ENCODE measurements at places on chromosomes 16 and 17.

DNA sequence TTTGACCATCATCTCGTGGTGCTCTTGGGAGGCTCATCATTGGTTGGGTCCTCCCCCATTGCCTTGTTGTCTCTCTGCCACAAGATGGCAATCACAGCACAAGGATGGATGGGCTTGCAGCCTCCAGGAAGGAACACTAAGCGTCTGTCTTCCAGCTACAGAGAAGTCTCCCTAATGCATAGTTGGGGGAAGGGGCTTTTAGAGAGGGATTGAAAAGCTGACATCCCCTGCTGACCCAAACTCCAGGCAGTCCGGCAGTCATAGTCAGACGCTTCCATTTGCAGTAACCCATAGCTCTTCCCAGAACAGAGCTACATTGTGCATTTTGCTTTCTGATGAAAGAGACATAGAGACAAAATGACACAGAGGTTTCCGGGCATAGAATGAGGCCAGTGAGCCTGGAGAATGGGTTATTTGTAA is 111.4 kb downstream of the UTP18 start:
- DNase-seq: peak; percentile 2

GRCh38 chr17:79730437-79730768 is 340 bp upstream of the ENPP7 start:
- DNase-seq: no peak

DNA sequence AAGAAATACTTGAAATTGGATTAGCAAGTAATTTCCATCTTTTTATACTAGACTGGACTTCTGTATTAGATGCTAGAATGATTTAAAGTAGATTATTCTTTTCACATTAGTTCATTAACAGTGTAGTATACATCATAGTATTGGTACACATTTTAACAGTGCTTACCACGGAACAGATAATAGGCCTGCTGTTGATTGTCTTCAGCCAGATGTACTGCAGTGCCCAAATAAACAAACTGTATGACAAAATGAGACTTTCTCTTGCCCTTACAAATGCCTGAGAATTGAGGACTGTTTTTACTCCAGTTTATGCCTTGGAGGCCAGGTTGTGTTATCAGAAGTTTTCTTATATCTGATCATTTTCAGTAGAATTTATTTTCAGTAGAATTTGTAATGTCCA is 631 bp downstream of the EVI2A start:
- no peak for DNase-seq

- peak; percentile 30 for DNase-seq
These were observed at the start of gene IL4R for GRCh38 chr16:27313422-27314160. IL4R (plus strand) TSS chr16:27313974; CDS start chr16:27340204, 26,230 bp downstream.

DNA sequence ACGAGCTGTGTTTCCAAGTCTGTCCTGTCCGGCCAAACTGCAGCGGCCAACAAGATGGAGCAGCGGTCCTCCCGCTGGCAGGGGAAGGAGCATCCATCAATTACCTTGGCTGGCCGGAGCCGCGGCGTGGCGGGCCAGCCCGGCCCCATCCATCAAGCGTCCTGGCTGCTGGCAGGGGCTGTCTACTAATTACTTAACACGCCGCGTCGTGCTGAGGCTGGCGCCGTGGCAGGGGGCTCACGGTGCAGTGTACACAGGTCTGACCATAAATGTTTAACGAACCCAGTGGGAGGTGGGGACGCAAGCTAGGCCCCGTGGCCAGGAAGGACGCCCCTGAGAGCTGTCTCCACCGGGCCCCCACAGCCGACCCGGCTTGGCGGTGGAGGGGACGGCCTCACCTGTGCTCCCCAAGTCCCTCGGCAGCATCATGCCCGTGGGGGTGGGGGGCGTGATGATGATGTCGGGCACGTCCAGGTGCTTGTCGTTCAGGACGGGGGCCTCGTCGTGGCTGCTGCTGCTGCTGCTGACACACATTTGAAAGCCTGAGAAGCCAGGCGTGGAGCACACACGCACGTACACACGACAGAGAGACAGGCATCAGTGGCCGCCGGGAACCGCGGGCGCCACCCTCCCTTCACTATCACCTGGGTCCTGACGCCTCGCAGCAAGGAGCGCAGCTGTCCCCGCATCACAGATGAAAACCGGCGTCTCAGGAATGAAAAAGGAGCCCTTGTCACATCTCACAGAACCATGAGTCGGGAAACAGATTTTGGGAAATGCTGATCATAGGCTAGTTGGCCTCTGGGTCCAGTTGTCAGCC is 21.2 kb upstream of the GINS2 start:
- no peak for DNase-seq

- DNase-seq: peak; percentile 27
These were observed 7.5 kb downstream of the LDHD start for GRCh38 chr16:75108792-75109731.

- DNase-seq: no peak
These were observed 50.1 kb downstream of the TOM1L2 start for GRCh38 chr17:17922070-17922614.

DNA sequence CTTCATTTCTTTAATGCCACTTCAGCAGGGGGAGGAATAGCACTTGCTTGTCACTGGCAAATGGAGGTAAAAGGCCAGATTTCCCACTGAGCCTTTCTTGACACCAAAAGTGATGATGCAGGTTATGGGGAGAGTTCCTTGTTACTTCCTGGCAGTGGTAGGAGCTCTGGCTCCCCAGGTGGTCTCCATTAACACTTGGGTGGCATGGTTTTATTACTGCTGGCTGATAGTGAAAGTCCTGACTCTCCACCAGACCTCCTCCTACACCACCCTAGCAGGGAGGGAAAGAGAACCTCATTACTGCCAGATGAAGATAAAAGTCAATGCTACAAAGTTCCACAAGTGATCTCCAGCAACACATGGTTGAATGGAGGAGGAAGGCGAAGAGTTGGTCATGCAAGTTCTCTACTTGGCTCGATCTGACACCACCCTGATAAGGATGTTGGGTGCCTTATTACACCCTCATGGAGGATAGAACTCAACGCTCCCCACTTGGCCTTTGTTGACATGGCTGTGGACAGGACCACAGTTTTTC is 152.7 kb upstream of the GNAO1 start:
- no peak for DNase-seq

DNA sequence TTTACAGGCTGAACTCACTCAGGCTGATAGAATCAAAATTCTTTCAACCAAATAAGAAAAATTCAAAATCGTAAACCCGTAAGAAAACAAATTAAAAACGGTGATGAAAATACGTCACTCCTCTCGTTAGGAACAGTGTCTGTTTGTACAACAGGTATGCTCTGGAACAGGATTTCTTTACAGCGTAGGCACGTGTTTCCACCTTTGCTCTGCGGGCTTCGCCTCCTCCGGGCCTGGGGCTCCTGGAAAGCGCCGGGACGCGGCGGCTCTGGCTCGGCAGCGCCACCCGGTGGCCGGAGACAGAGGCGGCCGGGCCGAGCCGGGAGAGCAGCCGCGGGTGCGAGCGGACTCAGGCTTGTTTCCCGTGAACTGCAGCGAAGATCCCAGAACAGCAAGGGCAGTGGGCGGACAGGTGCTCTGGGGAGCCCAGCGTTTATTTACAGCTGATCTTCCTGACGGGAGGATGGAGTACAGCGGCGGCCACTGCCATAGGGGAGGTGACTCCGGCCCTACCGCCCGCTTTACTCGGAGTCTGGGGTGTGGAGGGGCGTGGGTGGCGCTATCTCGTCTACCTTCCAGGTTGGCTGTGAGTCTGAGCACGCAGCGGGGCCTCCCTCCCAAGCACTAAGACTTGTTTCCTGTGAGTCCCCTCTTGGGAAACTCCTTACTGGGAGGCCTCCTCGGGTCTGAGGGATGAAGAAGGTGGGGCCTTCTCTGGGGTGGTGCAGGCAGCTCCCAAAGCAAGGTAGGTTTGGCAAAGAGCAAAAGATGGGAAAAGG is 40.5 kb upstream of the ATP2A3 start:
- peak; percentile 36 for DNase-seq

- DNase-seq: no peak
These were observed 5.4 kb upstream of the KPNB1 start for GRCh38 chr17:47644324-47644723.

GRCh38 chr17:51860954-51861561 is 297.5 kb downstream of the CA10 start:
- no peak for DNase-seq

DNA sequence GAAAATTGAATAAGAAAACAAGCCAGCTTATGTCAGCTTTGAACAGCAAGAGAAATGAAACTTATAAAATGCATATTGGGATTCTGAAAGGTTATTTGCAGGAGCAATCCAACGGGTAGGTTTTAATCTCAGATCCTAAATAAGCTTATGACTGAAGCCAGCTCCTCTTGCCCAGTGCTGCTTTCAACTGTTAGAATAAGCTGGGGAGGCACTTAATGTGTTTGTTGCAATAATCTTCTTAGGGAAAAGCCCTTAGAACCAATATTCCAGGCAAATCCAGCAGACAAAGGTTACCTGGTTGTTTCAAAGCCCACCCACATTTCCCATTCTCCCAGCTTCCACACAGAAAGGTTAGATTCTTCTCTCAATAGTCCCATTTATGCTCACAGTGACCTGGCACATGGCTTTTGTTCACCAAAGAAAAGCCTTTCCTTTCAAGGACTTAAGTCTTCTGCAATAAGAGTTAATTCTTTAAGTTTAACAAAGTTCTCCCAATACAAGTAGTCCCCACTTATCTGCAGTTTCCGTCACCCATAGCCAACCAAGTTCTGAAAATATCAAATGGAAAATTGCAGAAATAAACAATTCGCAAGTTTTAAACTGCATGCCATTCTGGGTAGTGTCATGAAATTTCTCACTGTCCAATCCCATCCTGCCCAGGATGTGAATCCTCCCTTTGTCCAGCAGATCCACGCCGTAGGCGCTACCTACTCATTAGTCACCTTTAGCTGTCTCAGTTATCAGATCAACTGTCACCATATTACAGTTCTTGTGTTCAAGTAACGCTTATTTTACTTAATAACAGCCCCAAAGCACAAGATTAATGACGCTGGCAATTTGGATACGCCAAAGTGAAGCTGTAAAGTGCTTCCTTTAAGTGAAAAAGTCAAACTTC is 5.9 kb downstream of the TEX2 start:
- DNase-seq: no peak

DNA sequence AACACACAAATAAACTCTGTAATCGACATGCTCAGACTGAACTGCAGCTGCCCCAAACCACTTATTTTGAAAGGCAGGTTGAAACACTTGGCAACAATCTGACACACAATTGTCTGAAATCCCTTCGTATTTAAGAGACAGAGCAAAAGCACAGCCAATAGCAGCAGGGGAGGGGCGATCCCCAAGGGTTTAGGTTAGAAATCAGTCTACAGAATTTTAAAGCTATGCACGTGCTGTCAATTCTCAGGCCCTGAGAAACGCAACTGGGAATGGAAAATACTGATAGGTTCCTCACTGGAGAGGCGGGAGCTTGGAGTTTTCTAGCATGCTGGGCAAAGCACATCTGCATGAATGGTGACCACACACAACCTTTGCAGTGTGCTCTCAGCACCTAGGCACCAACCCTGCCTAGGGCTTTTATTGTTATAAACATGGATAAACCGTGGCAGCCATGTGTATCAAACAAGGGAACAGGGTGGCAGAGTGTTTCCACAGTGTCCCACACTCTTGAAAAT is 168.0 kb downstream of the AATF start:
- DNase-seq: no peak

GRCh38 chr17:41738077-41738800 is 3.8 kb upstream of the HAP1 start:
- peak; percentile 49 for DNase-seq

DNA sequence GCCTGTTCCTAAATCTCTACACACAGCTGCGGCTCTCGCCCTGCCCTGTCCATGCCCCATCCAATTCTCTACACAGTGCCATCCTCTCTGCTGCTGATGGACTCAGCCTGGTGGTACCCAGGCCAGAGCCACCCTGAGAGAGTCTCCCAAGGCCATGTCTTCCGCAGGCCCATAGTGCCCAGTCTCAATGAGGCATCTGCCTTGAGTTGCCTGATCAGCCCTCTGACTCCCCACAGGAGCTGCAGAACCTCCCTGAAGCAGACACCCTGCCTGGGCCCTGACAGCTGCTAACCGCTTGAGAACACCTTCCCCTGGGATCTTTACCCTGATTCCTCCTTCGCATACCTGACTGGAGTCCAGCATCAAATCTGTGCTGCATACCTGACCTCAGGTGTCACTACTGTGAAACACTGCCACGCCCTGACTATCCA is 13.3 kb downstream of the TSPOAP1 start:
- DNase-seq: no peak

DNA sequence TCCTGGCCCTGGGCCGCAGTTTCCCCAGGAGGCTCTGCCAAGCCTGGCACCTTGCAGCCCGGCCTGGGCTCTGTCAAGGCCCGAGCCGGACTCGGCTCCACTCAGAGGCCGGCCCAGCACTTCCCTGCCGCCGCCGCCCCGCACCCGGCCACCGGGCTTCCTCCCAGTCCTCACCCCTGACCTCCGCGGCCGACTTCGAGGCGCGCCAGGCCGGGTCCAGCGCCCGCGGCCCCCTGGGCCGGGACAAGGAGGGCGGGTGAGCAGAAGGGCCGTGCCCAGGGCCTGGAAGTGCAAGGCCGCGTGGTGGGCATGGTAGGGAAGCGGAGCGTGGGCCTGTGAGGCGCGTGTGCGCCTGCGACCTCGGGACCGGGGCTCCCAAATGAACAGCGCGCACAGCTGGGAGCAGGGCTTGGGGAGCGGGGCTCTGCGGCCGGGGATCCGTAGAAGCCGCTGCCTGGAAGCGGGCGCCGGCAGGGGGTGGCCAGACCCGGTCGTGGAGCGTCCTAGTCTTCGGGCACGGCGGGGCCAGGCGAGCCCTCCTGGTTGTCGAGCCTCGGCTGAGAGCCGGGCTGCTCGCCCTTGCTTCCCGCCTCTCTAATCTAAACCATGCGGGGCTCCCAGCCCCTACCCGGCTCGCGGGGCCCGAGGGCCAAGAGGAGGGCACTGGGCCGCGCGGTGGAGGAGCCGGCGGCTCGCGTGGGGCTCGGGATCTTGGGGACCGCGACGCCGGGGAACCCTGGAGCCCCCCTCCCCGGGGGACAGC is 503 bp upstream of the TBX4 start:
- no peak for DNase-seq

GRCh38 chr16:10033556-10033955 is 148.7 kb downstream of the GRIN2A start:
- no peak for DNase-seq

DNA sequence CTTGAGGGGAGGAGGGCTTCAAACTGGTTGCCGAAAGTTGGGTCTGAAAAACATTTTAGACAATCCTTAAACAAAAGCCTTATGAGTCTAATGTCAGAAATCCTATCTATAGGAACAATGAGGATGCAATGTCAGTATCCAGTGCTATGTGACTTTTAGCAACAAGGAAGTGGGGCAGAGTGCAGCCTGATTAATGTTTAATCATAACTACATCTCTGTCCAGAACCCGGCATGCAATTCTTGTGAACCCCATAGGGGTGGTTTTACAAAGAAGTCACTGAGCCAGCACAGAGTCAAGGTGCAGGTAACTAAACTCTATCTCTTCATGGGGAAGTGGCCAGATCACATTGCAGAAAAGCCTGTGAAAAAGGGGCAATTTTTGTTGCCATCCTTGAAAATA is 267.5 kb downstream of the HS3ST4 start:
- DNase-seq: no peak

DNA sequence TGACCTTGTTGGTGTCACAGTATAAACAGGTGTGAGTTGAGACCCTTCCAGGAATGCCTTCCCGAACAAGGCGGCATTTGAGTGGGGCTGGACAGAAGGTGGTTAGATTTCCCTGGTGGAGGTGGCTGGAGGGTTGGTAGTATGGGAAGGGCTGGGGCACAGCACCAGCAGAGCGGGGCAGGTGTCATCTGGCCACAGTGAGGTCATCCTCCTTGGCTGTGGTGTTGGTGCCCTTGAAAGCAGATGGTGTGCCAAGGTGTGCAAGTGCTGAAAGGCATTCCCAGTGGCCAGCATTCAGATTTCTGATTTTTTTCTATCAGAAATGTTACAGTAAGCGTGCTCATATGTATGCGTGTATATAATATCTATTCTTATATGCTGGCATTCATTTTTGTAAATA is 126.6 kb downstream of the LAT start:
- no peak for DNase-seq

GRCh38 chr16:50721549-50722404 is 20.1 kb upstream of the CYLD start:
- DNase-seq: no peak

All from stimulated activated CD8-positive, alpha-beta memory T cell treated with anti-CD3 and anti-CD28 coated beads, Interleukin-7, amount 100 ng/mL, for 1 hour (primary cell).